Epithelial cell of proximal tubule (primary cell): ENCODE measurements at places on chromosomes 3 and 15.

DNA sequence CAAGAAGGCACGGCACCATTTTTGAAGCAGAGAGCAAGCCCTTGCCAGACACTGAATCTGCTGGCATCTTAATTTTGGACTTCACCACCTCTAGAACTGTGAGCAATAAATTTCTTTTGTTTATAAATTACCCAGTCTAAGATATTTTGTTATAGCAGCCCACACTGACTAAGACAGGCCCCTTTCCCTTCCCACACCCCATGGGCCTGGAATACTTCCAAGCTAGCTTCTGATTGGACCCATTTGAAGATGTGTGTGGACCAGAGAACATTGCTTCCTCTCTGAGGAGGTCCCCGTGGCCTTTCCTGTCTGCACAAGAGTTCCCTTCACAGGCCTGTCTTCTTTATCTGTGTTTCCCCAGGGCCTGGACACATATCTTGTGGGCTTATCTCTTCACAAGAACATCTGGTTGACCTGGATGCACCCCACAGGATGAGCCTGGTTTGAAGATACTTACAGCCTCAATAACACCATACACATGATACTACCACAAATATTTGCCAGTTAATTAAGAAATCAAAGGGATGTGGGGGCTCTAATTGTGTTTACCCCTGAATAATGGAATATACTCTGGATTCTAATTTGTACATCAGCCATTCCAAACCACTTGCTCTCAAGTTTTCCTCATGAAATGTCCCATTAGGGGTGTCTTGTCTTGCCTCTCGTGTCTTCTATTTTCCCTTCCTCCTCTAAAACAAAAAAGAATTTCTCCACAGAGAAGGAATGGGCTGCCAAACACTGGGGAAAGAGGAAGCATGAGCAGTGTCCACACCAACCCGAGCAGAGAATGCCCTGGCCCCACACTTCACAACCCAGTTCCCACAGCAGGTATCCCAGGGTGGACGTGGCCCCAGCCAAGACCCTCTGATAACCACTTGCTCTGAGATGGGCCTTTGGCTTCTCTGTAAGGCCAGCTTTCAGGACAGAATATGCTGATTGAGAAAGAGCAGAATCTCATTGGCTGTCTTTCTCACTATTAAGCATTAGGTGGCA lies 42.5 kb downstream of the GLB1 start:
- DNase-seq, result no peak

DNA sequence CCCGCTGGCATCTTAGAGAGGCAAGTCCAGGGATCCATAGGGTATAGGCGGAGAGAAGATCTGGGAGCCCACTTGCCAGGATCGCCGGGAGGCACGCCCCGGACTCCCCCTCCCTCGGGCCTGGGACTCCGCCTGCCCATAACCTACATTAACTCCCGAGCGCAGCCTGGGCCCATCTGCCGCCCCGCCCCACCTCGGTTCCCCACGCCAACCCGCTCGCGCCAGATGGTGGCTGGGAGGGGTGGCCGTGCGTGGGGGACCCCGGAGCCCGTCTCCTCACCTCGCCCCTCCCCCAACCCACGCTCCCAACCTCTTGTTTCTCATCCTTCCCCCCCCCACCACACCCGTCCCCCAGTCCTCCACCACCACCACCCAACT lies 1.7 kb upstream of the DLL4 start:
- DNase-seq, result no peak

GRCh38 chr3:174342171-174342570 lies 517.0 kb upstream of the NAALADL2 start:
- no peak for DNase-seq

GRCh38 chr3:10467904-10468612 lies 37.3 kb downstream of the ATP2B2 start:
- DNase-seq, result no peak

DNA sequence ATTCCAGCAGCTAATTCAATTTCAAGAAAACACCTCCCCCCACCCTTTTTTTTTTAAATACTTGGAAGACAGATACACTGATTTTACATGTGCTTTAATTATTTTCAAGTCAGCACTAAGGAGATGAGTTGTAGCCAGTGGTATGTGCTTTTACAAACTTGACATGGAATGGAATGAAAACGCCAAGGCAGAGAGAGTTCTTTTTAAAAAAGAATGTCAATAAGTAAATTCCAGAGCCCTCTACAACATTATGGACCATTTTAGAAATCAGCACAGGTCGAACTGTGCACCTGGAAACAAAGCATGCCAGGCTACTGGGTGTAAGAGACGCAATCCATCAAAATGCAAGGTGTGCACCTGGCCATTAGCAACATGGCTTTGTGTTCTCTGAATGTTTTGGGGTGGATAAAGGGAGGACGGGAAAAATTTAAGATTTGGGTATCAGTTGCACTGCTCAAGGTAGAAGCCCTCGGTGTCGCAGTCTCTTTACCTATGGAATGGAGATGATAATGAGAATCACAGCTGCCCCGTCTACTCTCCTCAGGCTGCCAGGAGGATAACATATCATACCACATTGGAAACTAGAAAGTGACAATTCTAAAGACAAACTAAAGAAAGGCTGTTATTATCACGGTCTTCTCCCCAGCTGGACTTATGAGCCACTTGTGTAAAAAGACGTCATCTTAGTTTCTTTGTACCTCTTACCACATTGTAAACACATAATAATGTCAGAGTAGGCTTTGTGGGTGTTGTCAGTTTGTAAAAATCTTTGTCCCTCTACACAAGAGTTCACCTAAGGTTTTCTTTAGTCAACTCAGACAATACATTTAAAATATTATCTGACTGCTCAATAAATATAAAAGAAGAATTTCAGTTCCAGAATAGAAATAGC lies 107.4 kb upstream of the PRICKLE2 start:
- no peak for DNase-seq
